ENCODE measurements at places on chromosomes 6 and 20. TPM values are rescaled to one million over a fixed set of nuclear protein-coding genes. Genes with fewer than 3 reads are reported as not detected.
A peak's percentile ranks its signal among the peaks of the same experiment; 100 is the strongest.

The CDH4 gene
- 0.32 TPM for polyA plus RNA-seq

The HMGCLL1 gene
- 1.0 TPM for polyA plus RNA-seq

DNA sequence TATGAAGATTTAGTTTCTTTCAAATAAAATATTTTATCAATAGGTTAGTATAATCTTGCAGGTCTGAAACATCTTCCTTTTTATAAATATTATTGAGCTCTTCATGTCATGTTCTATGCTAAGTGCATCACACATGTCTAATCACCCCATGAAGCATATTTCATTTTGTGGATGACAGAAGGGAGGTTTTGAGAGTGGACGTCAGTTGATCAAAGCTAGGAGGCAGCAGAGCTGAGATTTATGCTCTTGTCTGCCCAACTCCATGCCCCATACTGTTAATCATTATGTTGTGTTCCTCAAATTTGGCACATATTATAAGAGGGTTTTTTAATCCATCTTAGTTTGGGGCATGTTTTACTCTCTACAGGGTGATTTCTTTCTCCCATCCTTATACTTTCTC lies 22.7 kb downstream of the DSE start:
- DNase-seq: no peak

DNA sequence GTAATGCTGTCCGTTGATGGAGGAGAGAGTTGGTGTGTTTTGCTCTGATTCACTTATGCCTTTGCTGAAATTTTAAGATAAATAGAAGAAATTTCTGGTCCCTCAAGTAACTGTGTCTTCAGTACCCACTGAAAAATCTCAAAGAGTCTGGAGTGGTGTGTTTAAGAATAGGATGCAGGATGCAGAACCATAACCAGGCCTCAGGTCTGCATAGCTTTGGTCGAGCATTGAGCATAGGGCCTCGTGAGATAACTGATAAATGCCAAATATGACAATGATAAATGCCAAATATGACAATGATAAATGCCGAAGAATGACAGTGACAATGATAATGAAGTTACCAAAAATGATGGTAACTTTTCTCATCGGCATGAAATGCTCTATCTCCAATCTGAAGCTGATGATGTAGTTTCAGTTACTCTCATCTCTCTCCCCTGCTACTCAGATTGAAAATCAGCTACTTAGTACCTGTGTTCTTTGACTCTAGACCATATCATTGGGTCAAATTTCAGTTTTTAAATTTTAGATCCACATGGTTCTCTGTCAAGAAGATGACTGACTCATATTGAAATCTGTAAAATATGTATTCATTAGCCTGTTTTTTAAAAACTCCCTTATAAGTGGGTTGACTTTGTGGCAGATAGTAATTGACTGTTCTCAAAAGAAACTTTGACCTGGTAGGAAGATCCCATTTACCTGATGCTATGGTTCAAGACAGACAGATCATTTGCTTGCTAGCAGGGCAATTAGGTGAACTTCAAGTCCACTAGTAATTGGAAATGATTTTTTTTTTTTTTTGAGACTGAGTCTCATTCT lies 96.6 kb downstream of the SLC16A10 start:
- no peak for DNase-seq

DNA sequence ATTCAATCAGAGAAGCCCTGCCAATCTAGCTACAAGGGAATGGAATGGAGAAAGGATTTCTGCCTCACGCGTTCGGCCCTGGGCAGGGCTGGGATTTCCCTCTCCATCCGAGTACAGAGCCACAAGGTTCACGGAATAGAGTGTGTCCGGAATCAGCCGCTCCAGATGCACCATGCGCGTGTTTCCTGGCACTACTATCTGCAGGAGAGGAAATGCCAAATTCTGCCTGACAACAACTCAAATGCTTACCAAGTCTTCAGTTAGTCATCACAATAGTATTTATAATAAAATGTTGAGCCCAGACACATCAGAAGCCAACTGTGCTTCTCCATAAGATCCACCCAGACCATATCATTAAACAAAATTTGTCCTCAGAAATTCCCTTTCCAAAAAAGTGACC lies 75.1 kb downstream of the COL12A1 start:
- no peak for DNase-seq

The MYL9 gene
- polyA plus RNA-seq: 1,393 TPM

GRCh38 chr20:49846206-49846807 lies 33.7 kb downstream of the SLC9A8 start:
- no peak for DNase-seq

- no peak for DNase-seq
Observed at GRCh38 chr6:28922004-28922820, 1.6 kb downstream of the TRIM27 start.

The LCA5 gene
- polyA plus RNA-seq: 1.6 TPM

The CRISP2 gene
- polyA plus RNA-seq: not detected

DNA sequence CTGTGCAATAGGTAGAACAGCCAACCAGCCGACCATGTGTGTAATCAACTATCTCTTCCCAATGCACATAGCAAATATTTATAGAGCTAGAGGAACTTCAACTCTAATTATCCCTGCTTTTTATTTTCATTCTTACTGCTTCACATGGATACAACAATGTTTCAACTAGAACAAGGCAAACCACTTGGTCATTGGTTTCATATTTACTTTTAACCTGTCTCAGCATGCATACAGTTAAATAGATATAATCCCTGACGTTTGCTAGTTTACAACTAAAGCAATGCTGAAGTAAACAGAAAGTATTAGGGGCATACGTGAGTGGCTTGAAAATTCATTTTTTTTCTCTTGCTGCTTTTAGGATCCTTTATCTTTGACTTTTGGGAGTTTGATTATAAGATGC lies 318.5 kb upstream of the MAP3K7 start:
- DNase-seq: no peak

DNA sequence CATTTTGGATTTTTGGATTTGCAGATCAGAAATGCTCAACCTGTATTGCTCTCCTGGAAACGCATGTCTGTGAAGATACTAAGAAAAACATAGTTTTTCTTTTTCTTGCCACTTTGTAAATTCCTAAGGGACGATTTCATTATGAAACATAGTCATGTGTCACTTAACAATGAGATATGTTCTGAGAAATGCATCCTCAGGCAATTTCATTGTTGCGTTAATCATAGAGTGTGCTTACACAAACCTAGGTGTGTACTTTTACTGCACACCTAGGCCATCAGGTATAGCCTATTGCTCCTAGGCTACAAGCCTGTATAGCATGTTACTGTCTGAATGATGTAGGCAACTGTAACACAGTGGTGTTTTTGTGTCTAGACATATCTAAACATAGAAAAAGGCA lies 13.4 kb upstream of the THEMIS start:
- no peak for DNase-seq

- DNase-seq: peak; percentile 56
Observed at GRCh38 chr6:111973118-111973761, 80.7 kb upstream of the CCN6 start.

- no peak for DNase-seq
Observed at GRCh38 chr6:12608016-12608860, 108.3 kb upstream of the PHACTR1 start.

DNA sequence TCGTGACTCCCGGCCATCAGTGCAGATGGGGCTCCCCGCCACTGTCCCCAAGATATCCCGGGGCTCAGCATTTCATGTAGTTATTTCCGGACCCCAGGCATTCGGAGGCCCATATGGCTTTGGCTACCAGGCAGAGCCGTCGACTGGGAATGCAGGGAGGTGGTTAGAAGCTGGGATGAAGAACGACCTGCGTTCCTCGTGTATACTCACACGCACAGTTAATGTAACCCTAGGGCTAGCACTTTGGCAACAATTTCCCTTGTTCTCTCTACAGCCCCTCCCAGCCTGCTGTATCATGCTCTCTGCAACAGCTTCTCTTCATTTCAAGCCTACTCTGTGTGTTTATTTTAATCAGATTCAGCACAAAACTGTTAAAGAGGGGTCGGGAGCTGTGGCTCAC lies 240.4 kb downstream of the MYLK4 start:
- no peak for DNase-seq

DNA sequence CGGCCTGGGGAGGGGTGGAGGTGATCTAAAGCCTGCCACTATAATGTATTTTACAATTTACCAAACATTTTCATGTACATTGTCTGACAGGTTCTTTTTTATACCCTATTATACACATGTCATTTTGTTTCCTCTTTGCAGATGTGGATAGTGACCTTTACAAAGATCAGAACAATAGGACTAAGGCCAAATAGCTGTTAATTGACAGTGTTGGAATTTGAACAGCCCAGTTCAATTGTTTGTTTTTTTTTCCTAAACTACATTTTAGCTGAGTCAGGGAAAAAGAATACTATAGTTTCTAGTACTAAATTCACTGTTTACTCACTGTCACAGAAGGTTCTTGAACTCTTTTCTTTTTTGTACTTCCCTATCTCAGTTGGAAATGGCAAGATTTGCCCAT lies 40.2 kb downstream of the PGM3 start:
- DNase-seq: no peak

The SLC25A27 gene
- 17.0 TPM for polyA plus RNA-seq

GRCh38 chr6:108179741-108180140 lies 13.9 kb downstream of the NR2E1 start:
- DNase-seq: no peak

DNA sequence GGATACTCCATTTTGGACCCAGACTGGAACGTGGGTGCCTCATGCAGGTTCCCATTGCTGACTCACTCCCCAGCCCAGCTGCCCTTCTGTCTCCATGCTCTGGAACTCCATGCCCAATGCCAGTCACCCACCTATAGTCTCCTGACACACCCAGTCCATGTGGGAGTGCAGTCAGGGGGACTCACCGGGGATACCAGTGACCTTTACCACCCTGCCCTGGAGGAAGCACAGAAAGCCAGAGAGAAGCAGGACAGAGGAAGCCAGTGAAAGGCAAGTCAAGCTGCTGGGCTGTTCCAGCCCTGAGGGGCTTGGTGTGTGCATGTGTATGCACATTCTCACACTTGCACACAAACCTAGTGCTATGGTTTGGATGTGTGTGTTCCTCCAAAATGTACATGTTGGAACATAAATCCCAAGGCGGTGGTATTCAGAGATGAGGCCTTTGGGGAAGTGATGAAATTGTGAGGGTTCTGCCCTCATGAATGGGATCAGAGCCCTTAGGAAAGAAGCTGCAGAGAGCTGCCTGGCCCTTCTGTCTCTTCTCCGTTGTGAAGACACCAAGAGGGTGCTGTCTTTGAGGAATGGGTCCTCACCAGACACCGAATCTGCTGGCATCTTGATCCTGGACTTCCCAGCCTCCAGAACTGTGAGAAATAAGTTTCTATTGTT lies 121.4 kb upstream of the MAFB start:
- no peak for DNase-seq

The MUCL3 gene
- not detected for polyA plus RNA-seq

The SMLR1 gene
- not detected for polyA plus RNA-seq

- no peak for DNase-seq
Observed at GRCh38 chr6:125853756-125854155, 63.0 kb downstream of the NCOA7 start.

DNA sequence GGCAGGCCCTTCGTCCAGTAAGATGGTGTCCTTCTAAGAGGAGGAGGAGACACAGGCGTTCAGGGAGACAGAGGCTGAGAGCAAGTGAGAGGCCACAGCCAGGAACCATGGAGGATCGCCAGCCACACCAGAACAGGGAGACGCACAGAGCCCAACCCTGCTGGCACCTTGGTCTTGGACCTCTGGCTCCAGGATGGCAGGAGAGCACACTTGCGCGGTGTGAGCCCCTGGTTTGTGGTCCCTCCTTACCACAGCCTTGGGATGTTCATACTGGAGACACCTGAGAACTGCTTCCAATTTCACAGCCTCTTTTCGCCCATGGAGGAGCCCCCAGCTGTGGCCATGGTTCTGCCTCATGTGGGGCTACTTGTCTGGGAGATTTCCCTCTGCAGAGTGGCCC lies 222.4 kb downstream of the DLL1 start:
- DNase-seq: no peak

- DNase-seq: no peak
Observed at GRCh38 chr20:7301807-7302206, 534.3 kb downstream of the BMP2 start.

DNA sequence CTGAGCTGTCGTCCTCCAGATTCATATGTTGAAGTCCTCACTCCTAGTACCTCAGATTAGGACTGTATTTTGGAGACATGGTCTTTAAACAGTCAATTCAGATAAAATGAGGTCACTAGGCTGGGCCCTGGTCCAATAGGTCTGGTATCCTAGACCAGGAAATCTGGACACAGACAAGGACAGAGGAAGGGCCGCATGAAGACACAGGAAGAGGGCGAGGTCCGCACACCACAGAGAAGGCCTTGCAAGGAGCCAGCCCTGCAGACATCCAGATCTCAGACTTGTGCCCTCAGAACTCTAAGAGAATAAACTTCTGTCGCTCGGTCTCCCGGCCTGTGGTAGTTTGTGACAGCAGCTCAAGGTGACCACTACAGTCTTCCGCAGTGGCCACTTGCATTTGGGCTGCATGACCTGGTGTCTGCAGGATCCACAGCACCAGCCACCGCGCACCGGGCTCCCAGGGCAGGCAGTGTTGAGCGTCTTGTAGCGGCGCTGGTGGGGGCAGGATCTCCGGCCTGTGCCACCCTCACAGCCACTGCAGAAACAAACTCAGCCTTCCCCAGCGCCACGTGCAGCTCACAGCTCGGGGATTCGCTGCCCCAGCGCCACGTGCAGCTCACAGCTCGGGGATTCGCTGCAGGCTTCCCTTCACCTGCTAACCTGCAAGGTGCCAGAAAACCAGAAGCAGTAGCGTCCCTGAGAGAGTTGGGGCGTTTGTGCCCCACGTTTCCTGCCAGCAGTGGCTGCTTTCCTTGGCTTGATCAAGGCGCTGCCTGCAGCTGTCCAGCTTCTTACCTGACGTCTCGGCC lies 6.0 kb upstream of the RBM38 start:
- no peak for DNase-seq

DNA sequence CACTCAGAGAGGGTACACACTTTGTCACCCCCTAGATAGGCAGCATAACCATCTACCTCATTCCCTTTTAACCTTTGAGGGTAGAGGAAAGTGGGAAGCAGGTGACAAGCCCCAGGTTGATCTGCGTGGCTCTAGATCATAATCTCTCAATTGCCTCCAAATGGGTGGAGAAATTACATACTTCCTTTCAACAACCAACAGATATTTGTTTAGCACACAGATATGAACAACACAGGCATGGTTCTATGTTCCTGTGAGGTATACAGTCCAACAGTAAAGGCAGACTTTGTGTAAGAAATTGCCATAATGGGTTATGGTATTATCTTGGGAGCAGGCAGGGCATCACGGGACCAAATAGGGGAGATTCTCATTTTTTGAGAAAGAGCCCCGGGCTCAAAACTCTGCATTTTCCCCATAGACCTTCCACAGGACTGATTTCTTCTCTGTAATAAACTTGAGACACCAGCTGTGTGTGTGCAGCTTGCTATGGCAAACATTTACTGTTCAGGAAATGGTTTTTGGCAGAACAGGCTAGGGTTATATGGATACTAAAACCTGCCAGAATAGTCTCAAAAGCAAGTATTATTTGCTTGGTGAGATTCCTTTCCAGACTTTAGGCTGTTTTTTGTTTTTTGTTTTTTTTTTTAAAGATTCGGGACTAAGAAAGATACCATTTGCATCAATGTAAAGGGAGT lies 126.2 kb downstream of the CD164 start:
- no peak for DNase-seq

GRCh38 chr6:163189609-163190008 lies 224.9 kb upstream of the QKI start:
- DNase-seq: peak; percentile 17

The MOCS1 gene
- 22.4 TPM for polyA plus RNA-seq

Data from right cardiac atrium (tissue), 5 donors.